ENCODE measurements at places on chromosomes 7 and 10.
A peak's percentile ranks its signal among the peaks of the same experiment; 100 is the strongest.

GRCh38 chr10:124740369-124741280, 3.6 kb downstream of the FAM53B start:
- DNase-seq = peak; percentile 55

DNA sequence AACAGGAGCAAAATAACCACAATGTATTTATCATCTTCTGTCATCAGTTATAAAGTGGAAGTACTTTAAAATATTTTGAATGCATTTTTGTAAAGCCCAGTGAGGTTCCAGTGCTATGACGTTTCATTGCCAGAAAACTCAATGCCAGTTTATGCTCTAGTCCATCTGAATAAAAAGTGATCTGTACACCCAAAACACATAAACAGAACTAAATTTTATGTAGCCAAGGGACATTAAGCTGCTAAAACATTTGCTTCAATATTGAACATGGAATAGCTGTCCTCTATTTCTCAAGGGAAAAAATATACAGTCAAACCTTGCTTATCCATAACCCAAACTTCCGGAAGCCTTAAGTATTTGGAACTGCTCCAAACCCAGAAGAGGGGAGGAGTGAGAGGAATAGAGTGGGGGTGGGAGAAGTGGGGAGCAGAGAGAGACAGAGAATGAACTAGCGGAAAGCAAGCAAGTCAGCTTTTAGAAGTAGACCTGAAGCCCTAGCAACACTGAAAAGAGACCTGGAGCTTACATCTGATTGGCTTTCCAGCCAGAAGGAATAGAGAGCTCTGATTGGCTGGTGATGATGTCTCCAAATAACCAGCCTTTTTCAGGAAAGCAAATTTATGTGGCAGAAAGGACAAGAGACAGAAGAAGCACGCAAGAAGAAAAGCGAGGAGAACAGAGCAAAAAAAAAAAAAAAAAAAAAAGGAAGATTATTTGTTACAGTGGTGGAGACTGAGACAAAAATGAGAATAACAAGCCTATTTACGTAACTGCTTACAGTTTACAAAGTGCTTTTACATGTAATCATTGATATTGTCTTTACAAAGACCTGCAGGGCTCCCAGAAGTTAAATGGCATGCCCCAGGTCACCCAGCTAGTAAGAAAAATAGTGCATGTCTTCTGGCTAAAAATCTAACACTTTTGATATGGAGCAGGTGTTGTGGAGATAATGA, 196.0 kb downstream of the RNLS start:
- DNase-seq = peak; percentile 67

- no peak for DNase-seq
Observed at GRCh38 chr10:132077091-132077490, 11.3 kb downstream of the JAKMIP3 start.

GRCh38 chr10:127067542-127068194, 128.7 kb downstream of the INSYN2A start:
- DNase-seq = no peak

GRCh38 chr7:39709768-39710311, 86.5 kb downstream of the RALA start:
- DNase-seq = peak; percentile 86

DNA sequence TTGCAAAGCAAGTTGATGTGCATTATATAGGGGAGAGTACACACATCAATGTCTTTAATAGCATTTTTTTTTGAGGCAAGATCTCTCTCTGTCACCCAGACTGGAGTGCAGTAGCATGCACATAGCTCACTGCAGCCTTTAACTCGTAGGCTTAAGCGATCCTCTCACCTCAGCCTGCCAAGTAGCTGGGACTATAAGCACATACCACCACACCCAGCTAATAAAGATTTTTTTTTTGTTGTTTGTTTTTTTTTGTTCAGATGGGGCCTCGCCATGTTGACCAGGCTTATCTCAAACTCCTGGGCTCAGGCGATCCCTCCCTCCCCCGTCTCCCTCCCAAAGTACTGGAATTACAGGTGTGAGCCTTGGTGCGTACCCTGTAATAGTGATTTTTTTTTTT, 1.5 kb downstream of the UMAD1 start:
- DNase-seq = no peak

GRCh38 chr10:128416231-128416630, 290.0 kb upstream of the MKI67 start:
- DNase-seq = no peak

GRCh38 chr7:50418086-50418515, 32.0 kb downstream of the FIGNL1 start:
- DNase-seq = peak; percentile 88

DNA sequence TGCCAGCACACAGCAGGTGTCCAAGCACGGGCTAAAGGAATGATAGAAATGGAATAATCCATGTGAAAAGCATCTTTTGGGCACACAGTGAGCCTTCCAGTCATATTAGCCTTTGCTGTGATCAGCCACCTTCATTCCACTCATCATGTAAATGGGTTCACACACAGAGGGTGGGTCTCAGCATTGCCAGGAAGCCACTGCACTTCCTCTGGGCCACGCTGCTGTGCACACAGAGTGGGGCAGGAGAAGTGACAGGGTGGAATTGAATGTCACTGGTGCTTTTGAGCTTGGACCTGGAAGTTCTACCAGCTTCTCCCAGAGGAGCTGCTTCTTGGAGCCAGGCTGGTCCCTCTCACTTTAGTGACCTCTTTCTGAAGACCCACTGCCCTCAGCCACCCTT, 203.5 kb downstream of the USP6NL start:
- DNase-seq = no peak

- no peak for DNase-seq
Observed at GRCh38 chr7:96299496-96299895, 22.4 kb downstream of the SLC25A13 start.

- no peak for DNase-seq
Observed at GRCh38 chr7:134693256-134693655, 46.6 kb downstream of the BPGM start.

DNA sequence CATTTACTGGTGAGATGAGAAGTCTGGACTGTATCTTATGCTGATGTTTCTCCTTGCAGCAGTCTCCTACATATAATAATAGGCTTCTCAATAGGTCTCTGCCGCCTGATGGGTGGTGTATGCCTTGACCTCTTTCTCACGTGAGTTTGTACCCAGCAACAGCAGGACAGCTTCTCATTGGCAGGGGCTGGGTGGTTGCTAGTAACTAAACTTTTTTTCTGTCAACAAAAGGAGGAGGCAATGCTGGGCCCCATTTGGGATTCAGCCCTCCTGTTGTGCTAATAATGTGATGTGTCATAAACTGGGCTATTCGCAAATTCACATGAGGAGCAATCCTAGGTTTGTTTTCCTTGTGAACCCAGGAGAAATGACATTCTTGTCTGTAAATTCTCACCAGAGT, 533.6 kb downstream of the GATA3 start:
- no peak for DNase-seq

DNA sequence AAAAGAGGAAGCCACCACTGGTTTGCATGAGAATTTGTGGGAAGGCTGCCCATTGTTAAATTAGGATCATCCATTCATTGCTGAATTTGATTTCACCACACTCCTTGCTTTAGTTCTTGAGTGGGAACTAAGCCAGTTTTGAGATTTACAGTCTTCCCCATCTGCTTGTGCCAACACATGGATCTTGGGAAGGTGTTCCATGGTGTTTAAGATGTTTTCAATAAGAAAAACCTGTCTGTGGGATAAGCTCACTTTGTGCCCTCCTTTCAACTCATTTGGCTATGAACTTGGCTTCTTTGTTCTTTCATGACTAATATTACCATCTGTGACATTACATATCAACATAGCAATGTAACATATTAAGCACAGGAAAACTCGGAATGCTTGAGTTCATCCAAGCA, 73.2 kb downstream of the INHBA start:
- no peak for DNase-seq

DNA sequence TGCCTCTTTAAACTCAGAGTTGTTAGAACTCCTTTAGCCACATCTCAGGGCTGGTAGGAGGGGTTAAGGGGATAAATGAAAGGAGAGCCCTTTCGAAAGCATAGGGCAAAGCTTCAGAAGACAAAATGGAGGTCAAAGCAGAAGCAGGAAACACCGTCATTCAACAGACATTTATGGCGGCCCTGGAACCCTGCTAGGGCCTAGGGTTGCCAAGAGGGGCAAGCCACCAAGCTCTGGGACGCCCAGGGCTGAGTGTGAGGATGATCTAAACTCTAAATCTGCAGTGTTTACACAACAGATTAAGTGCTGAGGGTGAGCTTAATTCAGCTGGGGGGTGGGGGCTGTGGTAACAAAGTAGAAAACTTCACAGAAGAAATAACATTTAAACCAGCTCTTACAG, 79.0 kb upstream of the NFE2L3 start:
- DNase-seq = no peak

DNA sequence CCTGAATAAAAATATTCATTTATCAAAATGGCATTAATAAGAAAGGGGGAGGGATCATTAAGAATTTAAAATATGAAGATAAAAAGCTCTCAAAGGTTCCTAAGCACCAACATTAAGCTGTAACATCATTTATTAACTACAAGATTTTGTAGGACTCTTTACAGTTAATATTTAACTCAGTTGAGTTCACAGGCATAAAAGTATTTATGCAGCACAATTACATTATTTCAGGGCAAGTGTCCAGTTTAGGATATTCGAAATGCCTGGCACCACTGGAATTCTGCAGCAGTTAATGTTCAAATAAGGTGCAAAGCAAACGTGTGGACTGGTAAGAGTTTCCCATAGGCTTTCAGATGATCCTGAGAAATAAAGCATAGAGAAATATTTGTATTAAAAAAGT, 30.5 kb downstream of the NPS start:
- no peak for DNase-seq

DNA sequence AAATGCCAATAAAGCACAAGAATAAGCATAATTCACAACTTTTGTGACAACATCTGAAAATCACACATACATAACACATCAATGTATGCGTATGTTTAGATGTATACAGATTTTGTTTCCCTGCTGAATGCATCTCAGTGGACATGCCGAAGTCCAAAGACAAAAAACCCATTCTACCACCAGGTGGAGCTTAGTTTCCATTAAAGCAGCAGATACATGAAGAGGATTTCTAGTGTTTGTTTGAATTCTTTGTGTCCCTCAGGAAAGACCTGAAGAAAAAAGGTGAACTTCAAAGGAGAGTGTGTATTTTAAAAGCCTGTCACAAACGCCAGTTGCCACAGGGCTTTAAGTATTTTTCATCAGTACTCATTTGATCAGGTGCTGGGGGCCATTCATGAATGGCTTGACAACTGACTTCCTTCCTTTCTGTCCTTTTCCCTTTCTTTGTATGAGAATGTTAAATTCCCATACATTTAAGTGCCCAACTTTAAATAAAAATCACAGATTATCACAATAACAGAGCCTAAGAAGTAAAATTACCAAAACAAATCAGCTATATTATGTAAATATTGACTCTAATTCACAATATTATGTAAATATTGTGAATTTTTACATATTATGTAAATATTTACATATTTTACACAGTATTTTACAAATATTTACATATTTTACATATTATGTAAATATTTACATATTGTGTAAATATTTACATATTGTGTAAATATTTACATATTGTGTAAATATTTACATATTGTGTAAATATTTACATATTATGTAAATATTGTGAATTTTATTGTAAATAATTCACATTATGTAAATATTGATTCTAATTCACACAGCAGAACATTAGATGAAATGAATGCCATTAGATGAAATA, 343.0 kb downstream of the CRPPA start:
- DNase-seq = peak; percentile 92

DNA sequence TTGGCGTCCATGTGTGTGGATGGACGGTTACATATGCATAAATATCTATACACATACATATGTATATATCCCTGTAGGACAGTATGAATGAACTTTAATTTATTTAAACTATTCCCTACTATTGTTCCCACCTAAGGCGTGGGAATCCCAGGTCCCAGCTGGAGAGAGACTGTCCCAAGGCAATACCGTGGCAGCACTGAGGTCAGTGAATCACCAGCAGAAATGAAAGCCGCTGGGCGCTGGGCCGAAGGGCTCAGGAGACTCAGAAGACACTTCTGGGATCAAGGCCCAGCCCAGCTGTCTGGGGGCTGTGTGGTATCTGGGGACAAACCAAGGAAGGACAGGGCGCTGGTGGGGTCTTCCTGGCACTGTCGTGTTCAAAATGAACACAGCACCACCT, 49.6 kb upstream of the MYL10 start:
- no peak for DNase-seq

DNA sequence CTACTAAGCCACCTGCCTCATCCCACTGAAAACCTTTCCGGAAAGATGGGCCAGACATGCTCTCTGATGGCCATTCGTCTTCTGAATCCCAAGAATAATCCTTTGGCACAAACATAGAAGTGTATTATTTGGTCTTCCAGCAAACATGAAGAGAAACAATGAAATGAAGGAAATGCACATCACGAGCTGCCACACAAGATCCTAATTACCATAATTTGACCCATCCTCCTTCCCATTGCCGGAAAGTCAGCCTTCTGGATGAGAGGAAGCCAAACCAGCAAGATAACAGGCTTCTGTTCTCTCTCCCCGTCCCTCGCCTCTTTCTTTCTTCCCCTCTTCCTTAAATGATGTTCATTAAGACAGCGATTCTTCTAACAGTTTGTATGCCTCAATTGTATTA, 218.9 kb upstream of the KMT2E start:
- DNase-seq = no peak

- DNase-seq = no peak
Observed at GRCh38 chr7:36602934-36603887, 121.1 kb downstream of the AOAH start.

GRCh38 chr7:30657131-30657530, 25.1 kb downstream of the CRHR2 start:
- DNase-seq = no peak

GRCh38 chr10:66982053-66982420, 56.2 kb downstream of the LRRTM3 start:
- DNase-seq = peak; percentile 17

DNA sequence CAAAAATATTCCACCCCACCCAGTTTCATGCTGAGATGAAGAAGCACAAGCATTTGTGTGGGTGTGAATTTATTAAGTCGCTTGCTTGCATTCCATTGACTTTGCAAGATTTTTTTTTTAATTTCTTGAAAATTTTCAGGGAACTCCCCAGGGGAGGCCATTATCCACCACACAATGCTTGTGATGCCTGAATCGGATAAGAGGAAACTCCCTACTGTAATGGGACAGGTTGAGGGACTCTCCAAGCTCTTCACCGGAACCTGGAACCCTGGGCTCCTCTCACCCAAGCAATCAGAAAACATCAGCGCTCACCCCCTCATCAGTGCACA, 153.6 kb upstream of the ZMIZ1 start:
- no peak for DNase-seq

GRCh38 chr10:48982584-48982983, 42.9 kb upstream of the LRRC18 start:
- no peak for DNase-seq

- DNase-seq = no peak
Observed at GRCh38 chr10:38043516-38043915, 33.0 kb downstream of the ZNF33A start.

GRCh38 chr7:106205621-106206222, 79.1 kb downstream of the NAMPT start:
- no peak for DNase-seq

DNA sequence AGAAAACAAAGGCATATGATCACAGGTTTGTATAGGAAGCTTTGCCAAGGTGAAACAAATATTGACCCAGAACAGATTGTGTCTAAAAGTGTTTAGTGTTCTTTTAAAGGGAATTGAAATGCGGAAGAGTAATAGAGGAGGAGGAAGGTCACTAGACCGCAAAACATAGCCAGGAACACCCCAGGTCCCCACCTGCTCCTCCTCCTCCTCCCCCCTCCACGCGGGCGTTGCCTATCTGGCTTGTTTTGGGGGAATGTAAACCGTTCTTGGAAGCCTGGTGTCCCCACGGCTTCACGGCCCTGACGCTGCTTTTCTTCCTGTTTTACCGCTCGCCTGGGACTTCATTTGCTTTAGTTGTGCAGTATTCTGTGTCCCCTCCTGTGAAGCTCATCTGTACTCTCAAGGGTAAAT, 81.0 kb upstream of the PFKP start:
- DNase-seq = no peak
